ENCODE measurements at places on chromosomes 2 and 18.

GRCh38 chr2:170143045-170143717 is 34.8 kb upstream of the MYO3B start:
- no peak for DNase-seq

DNA sequence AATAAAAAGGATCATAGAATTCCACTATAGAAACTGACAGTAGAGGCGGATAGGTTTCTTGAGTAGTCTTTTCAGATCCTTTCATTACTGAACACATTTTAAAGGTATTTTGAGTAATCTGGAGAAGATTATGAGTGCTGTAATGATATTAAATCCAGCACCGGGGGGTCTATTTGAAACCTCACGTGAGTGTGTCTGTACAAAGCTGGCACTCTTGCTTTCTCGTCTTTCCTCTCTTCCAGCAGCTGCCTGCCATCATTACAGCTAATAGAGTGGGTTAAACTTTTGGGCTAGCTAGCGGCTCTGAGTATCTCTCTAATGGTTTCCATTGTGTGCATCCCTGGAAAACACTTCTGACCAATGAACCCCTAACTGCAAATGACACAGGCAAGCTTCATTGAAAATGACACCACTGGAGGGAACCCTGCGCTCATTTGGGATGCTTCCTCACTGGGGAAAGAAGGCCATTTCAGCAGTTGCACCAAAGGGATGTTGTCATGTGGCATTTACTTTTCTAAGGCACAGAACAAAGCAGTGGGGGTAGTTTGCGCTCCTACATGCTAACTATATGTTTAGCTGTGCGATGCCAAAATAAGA is 101.0 kb downstream of the HRH4 start:
- no peak for DNase-seq

DNA sequence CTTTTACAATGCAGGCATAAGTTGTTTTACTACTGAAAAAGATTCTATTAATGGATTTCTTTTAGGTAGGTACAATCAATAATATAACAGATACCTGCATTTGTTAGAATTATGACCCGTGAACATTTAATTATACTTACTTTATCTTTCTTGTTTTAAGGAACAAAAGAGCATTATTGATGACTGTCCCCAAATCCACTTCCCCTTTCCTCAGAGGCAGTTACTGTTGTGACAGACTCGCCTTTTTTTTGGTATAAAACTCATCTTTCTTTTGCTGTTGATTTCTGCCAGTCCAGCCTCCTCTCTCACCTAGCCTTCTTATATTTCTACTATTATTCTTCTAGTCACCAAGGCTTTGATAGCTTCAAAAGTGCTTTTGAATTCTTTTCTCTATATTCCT is 12.1 kb downstream of the ACTR3 start:
- DNase-seq: no peak

DNA sequence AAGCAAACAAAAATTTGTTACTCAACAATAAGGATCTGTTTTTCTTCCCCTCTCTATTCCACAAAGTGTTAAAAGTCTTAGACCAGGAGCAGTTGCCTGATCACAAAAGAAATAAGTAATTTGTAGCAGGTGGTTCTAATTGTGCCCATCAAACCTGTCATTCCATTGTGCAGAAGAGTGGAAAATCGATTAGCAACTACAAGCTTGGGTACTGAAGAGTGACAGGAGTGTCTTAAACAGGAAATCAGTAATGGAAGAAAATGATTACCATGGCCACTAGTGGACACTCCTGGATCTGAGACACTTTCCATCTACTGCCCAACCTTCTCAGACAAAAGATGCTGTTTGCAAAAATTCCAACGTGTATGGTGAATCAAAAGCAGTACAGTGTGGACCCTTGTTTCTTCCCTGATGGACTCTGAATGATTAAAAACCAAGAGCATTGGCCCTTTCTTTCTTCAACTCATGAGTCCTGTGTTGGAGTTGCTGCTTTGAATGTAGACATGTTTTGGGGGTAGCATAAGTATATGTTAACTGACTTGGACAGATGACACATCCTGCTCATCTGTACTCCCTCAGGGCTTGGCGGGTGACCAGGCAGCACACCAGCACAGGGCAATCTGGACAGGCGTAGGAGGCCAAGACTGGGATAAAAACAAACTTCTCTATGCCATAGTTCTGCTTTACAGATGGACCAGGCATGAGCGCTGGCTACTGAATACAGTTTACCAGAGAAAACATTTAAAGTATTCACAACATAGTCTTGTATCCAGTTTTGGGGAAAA is 51.9 kb downstream of the PLA2R1 start:
- DNase-seq: no peak

GRCh38 chr18:37534627-37535026 is 31.0 kb downstream of the CELF4 start:
- DNase-seq: no peak

- DNase-seq: no peak
Measured at GRCh38 chr2:233700028-233700635, 7.4 kb downstream of the UGT1A6 start.

- no peak for DNase-seq
Measured at GRCh38 chr2:102773149-102773705, 11.4 kb downstream of the TMEM182 start.

- no peak for DNase-seq
Measured at GRCh38 chr2:81195774-81196382, 891.3 kb upstream of the LRRTM1 start.

- DNase-seq: no peak
Measured at GRCh38 chr2:222756362-222756831, 84.9 kb downstream of the MOGAT1 start.

- DNase-seq: no peak
Measured at GRCh38 chr18:62486290-62486964, 36.4 kb upstream of the ZCCHC2 start.

DNA sequence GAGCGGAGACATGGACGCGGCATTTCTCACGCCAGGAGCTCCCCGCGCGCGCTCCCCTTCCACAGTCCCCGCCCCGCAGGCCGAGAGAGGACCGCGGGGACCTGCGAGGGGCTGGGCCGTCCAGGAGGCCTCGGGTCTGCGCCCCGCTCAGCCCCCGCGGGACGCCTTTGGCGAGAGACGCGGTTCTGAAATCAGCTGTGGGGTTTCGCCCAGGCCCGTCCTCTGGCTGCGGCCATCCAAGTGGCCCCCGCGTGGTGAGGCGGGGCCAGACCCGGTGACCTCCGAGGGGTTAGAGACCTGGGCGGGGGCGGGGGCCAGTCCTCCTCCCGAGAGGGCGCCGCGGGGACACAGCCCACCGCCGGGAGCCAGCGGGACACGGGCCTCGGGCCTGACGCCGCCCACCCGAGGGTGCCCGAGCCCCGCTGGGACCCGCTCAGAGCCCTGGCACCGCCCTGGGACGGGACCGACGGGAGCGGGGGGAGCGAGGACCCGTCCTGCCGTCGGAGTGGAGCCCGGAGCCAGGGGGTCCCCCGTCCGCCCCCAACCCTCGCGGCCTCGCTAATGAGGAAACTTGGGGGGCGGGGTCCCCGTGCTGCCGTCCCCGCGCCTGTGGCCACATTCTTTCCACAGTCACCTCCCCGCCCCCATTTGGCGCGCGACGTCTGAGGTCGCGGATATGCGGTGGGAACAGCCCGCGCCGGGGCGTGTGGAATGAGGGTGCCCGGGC is 6.1 kb upstream of the SALL3 start:
- no peak for DNase-seq

- no peak for DNase-seq
Measured at GRCh38 chr2:42613281-42614064, 45.0 kb downstream of the MTA3 start.

DNA sequence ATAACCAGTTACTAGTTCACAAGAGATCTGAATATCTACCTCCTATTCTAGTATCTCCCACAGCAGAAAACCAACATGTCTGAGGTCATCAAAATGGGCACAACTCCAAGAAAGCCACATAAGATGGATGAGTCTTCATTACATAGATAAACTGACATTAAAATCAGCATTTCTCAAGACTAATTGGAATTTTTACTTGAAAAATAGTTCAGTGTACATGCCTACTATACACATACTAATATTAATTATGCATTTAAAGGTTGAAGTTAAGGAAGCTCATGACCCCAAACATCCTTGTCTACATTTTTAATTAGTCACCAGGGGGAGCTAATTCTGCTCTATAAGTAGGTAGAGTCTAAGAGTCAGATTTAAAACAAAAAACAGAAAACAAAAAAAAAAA is 41.9 kb downstream of the ZNF521 start:
- DNase-seq: no peak

DNA sequence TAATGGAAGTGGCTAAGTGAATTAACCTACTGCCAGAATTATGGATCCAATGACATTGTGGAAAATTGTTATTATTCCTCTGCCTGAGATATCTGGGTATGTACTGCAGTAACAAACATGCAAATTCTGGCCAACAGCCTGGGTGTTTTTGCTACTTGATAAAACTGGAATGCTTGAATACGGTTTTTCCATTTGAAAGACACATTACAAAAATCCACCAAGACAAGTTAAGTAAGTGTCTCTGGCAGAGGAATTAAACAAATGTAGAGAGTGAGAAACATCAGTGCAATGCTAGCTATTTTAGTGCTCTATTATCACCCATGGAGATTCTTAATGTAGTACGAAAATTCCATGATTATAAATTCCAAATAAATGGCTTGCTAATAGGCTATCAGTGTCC is 312.4 kb upstream of the MEIS1 start:
- DNase-seq: no peak

- no peak for DNase-seq
Measured at GRCh38 chr2:189837326-189837725, 53.1 kb downstream of the PMS1 start.

- DNase-seq: no peak
Measured at GRCh38 chr18:69838620-69839411, 108.9 kb downstream of the CD226 start.

DNA sequence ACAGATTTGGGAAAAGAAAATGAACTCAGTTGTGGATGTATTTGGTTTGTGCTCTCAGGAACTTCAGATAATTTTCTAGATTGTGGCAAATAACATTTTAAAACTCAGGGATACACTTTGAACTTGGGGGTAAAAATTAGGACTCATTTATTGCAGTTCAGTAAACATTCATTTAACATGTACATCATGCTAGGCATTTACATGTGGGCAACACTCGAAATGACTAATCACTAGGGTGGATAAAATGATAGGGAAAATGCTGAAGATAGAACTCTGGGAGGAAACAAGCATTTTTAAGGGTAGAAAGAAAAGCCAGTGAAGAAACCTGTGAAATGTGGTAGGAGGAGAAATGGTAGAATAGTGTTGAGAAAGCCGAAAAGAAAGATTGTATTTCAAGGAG is 7.8 kb downstream of the FAM117B start:
- DNase-seq: no peak

GRCh38 chr18:5628512-5629255 is 84.9 kb upstream of the EPB41L3 start:
- peak; percentile 3 for DNase-seq

DNA sequence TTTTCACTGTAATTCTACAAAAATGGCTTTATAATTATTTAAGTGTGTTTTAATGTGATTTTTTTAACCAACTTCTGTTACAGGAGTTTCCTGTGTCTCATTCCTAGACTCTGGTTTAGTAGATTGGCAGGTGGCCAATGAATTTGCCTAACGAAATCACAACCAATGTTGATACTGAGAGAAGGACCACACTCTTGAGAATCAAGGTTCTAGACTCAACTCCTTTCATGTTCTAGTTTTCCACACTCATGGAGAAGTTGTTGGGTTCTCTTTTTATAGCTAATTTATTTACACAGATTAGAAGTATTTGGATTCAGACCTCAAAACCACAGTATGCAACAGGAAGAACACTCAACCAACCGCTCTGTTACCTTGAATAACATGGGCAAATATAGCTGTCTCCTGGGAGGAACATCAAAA is 22.6 kb upstream of the USP34 start:
- no peak for DNase-seq

DNA sequence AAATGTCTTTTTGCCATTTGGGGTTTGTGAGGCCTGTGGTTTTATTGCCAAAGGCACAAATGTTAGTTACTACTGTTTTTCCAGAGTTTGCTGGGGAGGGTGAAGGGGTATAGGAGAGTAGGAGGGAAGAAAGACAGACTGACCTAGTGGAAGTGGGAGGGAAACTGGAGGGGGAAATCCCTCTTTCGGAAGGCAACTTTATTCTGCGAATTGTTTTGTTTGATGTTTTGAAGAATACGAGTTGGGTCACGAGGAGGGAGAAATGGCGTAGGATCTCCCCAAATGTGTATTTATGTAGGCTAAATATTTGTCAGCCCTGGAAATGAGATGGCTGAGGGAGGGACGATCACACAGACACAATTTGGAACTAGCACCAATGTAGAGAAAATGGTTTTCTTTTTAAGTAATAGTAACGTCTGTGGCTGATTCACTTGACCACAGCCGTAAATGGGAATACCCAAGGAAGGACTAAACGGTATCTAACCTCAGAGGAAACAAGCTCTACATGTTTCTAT is 172.3 kb downstream of the ICOS start:
- DNase-seq: no peak

DNA sequence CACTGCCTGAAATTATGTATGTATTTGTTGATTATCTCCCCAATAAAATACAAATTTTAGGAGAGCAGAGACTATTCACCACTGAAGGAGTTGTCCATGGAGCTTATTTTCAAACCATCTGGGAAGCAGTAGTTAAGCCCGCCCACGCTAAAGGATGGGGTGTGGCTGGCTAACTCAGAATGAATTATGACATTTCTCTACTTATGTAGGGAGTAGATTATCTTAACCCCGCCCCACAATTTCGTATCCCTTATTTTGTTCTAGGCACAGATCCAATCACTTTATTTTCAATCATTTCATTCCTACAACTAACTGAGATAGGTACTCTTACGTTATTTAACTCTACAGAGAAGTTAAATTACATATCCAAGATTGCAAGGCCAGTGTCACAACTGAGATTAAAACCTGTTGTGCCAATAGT is 1.4 kb upstream of the LAPTM4A start:
- DNase-seq: no peak

DNA sequence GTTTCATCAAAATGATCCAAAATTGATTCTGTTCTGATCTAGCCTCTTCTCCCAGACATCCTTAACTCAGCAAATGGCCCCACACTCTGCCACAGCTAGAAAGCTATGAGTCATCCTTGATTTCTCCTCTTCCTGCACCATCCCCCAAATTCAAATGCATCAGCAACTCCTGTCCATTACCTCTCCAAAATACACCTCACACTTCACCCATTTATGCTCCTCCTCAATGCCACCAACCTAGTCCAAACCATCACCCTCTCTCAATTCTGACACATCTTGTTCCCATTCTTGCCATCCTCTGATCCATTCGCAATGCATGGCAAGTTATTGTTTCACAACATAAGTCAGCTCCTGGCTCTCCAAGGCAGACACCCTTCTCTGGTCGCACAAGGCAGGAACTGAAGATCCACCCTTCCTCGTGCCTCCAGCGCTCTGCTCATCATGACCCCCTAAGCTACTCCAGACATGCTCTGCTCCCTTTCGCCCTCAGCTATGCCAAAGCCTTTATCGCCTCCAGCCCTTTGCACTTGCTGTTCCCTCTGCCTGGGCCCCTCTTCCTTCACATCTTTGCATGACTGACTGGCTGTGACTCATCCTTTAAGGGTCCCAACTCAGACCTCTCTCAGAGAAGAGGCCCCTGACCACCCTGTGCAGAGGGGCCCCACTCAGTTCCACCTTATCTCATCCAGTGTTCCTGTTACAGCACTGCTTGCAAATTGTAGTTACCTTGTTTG is 83.6 kb downstream of the MREG start:
- no peak for DNase-seq
